Activated CD4-positive, alpha-beta T cell treated with anti-CD3 and anti-CD28 coated beads, Interleukin-2, Interleukin-4, amounts not matched to agents 100 ng/mL and 50 ng/mL, durations not matched to agents 16 hours and 8 hours (primary cell): ENCODE measurements at places on chromosomes 2 and 18.

DNA sequence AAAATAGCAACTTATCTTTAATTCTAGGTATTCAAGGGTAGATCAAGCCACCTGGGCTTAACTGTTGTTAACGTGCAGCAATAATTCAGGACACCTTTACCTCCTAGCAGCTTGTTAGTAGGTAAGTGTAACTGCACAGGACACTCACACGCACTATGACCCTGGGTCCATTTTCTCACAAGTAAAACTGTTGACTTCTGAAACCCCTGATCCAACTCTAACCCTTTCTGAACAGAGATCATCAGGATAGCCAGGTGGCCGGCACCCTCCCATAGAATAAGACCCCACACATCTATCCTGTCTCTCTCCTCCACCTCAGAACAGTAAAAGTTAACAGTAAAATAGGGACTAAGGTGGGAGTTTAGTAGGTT, 610 bp downstream of the SPC25 start:
- DNase-seq = no peak

DNA sequence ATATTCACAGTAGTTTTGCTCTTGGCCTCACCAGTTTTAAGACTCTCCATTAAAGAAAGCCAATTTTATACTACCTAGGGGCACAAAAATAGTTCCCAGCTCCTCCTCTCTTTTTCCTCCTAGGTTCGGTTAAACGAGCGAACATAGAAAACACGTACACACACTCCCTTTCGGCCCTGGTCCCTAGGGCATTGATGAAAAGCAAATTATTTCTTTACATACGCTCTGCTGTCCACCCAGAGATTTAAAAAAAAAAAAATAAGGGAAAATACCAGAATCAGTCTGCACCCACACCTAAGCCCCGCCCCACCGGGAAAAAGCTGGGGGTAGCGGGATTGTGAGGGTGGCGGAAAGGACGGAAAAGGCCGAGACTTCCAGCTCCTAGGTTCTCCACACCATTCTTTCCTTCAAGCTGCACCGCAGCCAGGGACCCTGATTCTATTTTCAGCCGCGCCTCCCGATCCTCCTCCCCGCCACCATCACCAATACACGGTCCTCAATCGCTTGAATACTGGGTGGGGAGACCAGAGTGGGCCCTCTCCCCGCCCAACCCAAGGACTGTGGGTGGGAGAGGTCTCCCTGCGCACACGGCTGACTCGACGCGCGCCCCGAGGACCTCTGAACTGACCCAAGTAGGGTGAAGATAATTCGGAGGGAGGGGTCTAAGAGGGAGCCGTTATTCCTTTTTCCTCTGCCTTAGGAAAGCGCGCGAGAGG, 769 bp downstream of the ATF2 start:
- no peak for DNase-seq

DNA sequence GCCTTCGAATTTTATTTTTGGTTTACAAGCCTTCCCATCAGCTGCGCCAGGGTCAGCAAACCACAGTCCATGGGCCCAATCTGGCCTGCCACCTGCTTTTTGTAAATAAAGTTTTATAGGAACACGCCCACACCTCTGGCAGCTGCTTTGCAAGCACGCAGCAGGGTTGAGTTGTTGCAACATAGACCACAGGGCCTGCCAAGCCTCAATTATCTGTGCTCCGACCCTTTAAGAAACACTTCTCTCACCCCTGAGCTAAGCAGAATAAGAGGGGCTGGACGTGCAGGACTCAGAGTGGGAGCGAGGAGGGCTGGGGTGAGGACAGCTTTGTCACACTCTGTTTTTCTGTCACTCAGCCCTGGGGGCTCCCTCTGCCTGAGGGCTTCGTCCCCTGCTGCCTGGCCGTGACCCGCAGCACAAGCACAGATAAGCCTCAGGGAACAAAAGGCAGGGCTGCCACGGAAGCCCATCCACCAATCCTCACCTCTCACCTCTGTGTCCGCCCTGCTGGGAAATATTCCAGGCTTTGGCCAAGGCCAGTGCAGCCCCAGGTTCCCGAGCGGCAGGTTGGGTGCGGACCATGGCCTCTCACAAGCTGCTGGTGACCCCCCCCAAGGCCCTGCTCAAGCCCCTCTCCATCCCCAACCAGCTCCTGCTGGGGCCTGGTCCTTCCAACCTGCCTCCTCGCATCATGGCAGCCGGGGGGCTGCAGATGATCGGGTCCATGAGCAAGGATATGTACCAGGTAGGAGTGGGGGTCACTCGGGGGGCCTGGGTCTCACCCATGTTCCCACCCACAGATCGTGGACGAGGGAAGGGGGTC, at the start of gene AGXT:
Gene AGXT (plus strand): TSS at position 539 of the 823 bp plus-strand sequence. CDS start 42 bp downstream, at position 581.
- DNase-seq = no peak

DNA sequence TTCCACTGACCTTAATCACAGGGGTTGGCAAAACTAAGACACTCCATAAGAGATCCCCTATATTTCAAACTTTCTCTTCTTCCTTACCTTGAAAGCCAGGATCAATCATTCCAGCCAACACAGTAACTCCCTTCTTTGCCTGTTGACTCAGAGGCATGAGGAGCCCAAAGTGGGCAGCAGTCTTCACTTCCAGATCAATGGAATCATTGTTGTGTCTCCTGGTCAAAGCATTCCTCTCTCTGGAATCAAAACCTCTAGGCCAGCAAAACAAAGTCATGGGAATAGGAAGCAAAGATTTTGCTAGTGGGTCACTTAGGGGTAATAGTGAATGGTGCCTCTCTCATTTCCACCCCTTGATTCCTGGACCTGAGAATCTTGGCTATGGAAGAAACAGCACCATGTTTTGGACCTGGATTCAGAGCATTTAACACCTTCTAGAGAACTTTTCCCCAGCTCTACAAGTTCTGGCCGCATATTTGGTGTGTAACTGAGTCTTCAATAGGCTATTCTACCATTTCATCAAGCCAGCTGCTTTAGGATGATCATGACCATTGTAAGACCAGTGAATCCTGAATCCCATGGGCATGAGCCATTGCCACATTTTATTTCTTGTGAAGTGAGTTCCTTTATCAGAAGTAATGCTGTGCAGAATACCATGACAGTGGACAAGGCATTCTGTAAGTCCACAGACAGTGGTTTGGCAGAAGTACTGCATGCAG, 65.7 kb upstream of the SERPINE2 start:
- DNase-seq = no peak

DNA sequence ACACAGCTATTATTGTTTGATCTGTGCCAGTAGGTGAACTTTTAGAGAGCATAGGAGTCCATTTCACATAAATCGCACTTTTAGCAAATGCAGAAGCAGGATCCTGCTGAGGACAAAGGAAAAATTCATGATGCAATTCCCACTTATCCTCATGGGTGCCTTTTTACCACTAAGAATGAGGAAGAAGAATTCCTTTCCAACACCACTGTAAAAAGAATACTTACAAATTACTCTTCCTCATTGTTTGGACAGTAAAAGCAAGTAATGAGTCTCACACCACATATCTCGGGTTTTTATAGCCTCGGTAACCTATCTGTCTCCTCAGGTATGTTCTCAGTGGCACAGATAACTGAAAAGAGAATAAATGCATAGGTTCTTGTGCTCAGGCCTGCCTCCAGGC, 238.5 kb downstream of the MTX2 start:
- no peak for DNase-seq

DNA sequence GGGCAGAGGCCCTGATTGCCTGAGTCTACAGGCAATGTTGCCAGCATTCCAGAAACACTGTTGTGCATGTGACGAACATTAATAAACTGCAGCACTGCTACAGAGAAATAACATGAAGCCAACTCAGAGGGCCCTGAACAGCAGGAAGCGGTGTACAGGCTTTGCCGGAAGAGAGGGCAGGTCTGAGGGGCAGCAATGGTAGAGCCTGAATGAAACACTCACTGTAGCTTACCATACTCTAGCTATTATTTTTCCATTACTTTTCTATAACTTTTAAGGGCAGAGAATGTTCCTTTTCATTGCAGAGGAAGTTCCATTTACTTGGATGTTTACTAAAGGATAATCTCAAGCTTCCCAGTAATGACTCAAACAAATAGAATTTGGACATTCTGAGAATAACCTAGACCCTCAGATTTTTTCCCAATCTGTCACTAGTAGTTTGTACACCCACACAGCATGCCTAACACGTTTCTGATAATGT, 150.4 kb downstream of the MTX2 start:
- no peak for DNase-seq

DNA sequence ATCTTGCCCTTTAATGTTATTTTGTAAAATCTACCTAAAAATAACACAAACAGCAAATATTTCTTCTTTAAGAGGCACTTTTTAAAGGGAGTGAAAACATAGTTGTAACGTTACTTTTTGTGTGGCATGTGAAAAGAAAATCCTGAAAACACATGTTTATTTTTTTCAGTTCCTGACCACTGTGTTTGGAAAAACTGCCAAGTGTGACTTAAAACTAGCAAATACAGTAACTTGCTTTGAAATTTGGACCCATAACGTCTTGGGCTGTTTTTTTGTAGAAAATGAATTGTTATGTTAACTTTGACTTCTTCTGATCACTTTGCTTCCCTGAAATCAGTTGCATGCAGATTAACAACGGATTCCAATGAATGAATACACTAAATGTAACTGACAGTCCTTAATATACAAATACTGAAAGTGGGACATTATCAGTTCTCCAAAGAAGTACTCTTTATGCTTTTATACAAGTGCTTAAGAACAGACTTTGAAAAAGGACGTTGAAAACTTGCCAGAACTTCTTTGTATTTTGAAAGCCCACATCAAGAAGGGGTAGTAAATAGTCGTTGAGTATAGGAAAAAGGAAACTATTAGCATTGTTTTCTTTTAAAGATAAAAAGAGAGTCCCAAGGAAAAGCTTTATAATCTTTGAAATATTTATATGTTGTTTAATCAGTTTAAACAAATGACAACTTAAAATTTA, 96.1 kb upstream of the ZEB2 start:
- no peak for DNase-seq

GRCh38 chr18:55500316-55501086, 87.5 kb downstream of the TCF4 start:
- DNase-seq = no peak

GRCh38 chr2:133829450-133830020, 261.3 kb upstream of the NCKAP5 start:
- DNase-seq = no peak

DNA sequence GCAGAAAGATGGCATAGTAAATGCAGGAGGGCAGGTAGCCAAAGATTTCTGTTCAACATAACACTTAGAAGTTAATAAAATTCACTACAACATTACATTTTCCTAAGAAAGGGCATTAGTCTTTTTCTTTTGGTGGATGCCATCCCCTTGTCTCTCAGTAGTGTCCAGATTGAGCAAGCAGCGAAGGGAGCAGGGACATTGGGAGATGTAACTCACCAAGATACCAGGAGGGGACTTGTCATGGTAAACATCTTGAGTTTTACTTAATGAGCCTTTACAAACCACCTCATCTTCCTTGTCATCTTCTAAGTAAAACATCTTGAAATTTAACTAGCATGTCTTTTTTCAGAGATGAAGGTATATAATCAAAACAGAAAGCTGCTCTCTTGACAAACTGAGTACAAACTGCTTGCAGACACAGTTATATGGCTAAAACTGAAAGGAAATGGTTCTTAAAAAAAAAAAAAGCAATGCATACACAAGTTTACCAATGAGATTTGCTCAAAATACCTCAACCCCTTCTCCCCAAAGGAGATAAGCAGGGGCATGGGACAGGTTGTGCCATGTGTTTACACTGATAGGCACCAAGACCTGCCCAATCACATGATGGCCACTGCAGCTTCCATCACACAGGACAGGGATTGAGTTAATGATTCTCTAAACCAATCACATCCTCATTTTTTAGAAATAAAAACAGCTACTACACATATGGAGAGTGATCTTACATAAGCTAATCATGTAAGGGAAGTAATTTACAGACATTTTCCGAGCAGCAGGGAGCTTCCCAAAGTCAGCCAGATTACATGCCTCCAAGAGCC, 30.3 kb downstream of the LPIN2 start:
- DNase-seq = no peak

- DNase-seq = no peak
These were observed 42.8 kb upstream of the PCBP1 start for GRCh38 chr2:70044290-70045040.

DNA sequence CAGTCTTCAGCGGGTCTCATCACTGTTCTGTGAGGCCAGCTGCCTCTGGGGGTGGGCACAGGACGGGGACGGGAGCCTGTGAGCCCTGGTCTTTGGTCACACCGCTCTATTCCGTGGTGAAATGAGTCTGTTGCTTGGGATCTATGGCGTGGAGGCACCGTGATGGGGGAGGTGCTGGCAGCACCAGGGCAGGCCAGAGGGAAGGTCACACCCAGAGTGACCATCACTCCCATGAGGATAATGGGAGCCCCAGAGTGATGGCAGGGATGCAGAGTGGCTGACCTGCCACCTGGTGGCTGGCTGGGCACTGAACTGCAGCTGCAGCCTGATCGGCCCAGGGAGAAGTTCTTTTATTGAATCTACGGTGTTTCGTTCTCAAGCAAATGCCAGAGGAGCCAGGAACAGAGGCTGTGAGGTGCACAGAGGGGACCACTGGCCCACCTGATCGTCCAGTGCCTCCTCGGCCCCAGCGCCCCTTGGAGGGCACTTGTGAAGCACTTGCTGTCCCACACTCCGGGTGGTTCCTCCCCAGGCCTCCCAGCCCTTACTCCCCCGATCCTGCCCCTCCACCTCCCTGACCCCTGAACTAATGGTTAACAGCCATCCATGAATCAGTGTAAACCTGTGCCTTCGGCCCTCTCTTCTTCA, 17.9 kb downstream of the KCNIP3 start:
- DNase-seq = no peak

DNA sequence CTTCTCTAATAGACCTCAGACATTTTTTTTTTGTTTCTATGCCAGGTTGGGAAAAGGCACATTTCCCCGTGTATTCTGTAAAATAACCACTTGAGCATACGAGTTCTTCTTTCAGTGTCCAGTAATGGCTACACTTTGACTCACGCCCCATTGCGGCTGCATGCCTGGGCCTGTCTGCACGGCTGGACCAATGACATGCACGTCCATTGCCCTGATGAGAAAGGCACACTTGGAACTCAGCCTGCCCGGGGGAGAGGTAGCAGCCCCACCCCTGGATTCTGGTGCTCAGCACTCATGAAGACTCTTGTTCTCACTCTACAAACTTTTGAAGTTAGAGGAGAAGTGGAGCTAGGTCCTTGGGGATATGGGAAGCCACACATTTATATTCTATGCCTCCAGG, 5.8 kb downstream of the PCARE start:
- no peak for DNase-seq

DNA sequence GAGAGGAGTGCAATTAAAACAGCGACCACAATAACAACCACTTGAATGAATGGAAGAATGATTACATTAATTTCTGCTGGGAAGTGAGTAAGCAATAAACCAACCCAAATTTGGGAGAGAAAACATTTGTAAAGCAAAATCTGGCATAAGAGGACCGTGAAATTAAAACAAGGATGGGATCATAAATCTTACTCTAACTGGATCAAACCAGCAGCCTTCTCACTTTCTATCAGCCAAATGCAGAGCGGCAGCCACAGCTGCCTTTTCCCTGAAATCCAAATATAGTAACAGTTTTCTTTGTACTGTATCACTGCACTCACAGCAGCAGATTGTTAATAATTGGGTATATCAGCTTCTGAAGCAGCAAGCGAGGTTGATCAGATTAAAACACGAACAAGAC, 245.2 kb upstream of the REG3G start:
- DNase-seq = no peak
